Renal cortical epithelial cell (primary cell): ENCODE measurements at places on chromosomes 1 and 21. TPM values are rescaled to one million over a fixed set of nuclear protein-coding genes. Genes with fewer than 3 reads are reported as not detected.

DNA sequence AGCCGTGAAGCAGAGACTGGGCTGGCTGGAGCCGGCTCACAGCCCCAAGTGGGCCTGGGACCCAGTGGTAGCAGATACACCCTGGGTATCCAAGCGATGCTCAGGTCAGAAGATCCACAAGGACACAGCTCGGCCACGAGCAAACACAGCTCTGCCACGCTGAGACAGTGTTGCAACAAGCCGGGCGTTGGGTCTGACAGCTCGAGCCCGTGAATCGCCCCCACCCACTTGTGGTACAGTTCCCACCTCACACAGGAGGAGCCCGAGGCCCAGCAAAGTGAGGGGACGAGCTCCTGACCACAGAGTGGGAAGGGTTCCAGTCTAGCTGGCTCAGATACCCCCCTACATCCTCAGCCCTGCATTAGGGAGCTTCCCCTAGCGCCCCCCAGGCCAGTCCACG is 8.9 kb upstream of the PRKCZ start:
- DNase-seq = no peak

DNA sequence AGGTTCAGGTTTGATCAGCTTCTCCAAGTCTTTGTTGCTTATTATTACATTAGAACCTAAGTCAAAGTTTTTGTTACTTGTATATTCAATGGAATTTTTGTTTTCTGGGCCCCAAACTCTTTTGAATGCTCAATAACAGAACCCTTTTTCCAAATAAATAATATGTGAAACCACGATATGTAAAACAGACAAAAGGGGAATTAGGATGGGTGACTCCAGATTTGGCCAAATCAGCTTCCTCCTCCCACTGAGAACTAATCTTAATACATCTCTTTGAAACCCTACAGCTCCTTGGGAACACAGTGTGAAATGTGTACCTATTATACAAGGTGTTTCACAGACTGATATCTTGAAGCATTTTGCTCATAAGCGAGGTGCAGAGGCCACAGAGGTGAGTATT is 67.0 kb upstream of the TNFSF18 start:
- DNase-seq = no peak

DNA sequence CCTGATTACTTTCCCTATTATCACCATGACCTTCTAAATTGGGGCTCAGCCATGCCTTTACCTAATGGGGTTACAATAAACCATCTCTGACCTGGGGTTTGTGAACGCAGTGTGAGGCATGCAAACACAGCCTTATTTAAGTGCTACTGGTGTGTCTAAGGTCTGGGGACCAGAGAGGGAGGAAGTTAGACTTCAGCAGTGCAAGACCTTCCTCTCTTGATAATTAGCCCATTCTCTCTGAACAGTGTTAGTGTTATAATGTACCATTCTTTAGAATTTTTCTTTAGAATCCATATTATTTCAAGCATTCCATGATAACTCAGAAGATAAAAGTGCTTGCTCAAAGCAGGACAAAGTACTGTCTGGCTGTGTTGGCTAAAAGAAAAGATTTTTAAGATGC is 10.5 kb upstream of the LRRC8D start:
- DNase-seq = no peak

DNA sequence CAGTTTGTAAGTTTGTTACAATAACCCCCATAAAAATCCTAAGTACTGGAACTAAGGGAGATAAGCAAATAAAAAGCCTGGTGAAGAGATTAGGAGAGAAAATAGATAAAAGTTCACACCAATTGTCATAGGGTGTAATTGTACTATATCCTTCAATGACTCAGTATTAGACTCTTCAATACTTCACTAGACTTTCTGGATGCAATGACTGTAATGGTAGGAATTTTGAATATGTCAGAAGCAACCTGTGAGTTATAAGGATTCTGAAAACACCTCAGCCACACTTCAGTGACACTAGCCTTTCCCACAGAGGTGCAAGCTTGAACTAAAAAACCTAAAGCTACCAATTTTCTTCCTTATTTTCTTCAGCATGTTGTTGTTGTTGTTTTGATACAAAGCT is 147.9 kb downstream of the PTGER3 start:
- peak; percentile 31 for DNase-seq

ADORA1 gene
- 4.2 and 54.7 TPM in 2 replicates for total RNA-seq

GRCh38 chr1:33299461-33300155 is 21.3 kb downstream of the A3GALT2 start:
- no peak for DNase-seq

NMNAT2 gene
- total RNA-seq = 0.17 and 0.65 TPM in 2 replicates

DNA sequence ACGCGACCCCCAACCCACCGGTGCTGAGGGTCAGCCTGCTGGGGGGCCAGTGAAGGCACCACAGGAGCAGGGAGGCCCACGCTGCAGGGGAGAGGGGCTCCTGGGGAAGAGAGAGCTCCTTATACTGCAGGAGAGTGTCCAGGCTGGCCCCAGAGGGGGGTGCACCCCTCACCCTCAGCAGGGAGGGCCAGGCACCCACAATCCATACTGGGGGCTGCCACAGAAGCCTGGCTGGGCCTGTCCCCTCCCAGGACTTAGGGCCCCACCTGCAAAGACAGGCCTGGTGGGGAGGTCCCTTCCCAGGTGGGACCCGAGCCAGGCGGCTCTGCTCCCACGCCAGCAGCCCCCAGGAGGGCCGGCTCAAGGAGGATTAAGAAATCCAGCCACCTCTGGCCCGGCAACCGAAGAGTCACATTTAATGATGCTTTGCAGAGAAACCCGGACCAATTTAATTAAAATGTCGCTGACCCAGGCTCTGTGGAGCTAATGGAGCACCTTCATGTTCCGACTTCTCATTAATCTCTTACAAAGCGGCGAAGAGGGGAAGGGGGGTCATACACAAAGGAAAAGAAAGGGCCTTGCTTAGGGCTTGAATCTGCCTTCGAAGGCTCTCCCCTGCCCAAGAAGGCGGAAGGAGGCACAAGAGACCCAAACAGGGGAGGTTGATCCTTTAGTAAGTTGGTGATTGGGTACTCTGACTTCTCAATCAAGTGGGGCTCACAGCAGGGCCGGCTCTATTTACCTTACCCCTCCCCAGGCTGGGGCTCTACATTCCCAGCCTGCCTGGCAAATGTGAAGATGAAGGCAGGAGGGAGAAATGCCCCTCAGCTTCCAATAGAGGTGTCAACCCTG is 25.0 kb downstream of the WNT9A start:
- DNase-seq = no peak

EPB41 gene
- 18.8 and 22.5 TPM in 2 replicates for total RNA-seq

DNA sequence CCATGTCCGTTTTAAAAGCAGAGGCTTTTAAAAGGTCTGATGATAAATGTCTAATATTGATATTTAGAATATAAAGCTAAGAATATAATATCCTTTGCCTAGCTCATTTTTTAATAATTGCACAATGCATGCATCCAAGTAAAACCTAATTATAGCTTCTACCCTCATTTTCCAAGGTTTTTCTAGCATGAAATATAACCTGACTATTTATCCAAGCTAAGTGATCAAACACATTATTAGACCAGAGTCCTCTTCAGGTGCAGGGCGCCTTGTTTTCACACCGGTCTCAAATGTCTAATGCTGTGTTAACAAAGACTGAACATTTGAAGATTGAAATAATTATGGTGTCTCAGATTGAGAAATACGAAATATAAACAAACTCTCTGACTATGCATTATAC is 648.9 kb upstream of the CXADR start:
- DNase-seq = no peak

- no peak for DNase-seq
Observed at GRCh38 chr1:193185901-193186731, at the start of gene B3GALT2. B3GALT2 (minus strand) TSS chr1:193186613; CDS start chr1:193181562, 5,051 bp downstream.

- no peak for DNase-seq
Observed at GRCh38 chr1:17270891-17271765, 22.2 kb downstream of the PADI3 start.

SPRR2G gene
- not detected in 2 replicates for total RNA-seq

DNA sequence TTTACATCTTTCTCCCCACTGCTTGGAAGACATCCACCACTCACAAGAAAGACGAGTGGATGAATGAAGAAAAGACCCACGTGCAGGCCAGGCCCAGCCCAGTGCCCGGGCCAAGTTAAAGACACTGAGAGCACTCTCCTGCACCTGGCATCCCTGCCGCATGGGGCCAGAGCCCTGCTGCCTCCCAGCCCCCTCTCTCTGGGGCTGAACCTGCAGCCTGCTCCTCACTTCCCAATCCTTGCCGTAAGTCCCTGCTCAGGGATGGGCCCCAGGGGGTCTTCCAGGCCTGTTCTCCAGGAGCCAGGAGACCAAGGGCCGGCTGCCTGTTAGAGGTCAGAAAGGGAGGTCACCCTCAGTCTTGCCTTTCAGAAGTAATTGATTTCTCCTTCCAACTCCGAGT is 168.5 kb upstream of the ZC3H12A start:
- DNase-seq = no peak

DNA sequence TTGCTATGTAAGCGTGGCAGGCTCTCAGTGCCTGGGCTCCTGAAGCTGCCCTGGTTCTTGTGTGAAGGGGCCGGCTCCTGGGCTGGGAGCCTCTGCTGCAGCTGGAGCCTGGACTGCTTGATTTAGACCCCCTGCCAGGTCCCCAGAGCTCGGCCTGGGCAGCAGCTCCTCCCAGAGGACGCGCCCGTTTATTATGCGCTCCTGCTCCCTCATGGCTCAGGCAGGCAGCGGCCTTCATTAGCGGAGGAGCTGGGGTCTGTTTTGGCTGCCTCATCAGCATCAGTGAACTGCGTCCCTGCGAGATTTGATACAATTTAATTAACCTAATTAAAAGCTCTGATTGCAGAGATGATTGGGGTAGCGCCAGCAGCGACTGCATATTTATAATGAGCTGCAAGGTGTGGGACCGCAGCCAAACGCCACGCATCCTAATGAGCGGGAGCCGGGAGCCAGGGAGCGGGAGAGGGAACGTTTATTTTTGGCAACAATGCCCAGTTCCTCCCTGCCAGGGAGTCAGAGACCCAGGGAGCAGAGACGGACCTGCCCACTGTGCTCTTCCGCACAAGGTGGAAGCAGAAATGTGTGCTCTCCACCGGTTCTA is 16.6 kb downstream of the UTP11 start:
- no peak for DNase-seq

DMRTA2 gene
- total RNA-seq = 0.05 TPM in 1 of 2 replicates, not detected in the other

- DNase-seq = peak; percentile 48
Observed at GRCh38 chr1:43414634-43415223, 25.0 kb downstream of the SZT2 start.

ARHGEF19 gene
- 2.3 and 3.3 TPM in 2 replicates for total RNA-seq

VASH2 gene
- total RNA-seq = 0.35 TPM in 1 of 2 replicates, not detected in the other

IL23R gene
- total RNA-seq = not detected in 2 replicates

FMO5 gene
- total RNA-seq = 4.7 and 7.3 TPM in 2 replicates

S100A1 gene
- total RNA-seq = 9.7 and 13.9 TPM in 2 replicates

GPR161 gene
- total RNA-seq = 10.4 and 20.0 TPM in 2 replicates

NR5A2 gene
- total RNA-seq = 0.05 TPM in 1 of 2 replicates, not detected in the other

TMEM59 gene
- total RNA-seq = 227 and 426 TPM in 2 replicates

GRCh38 chr1:212182171-212182570 is 103.0 kb upstream of the PPP2R5A start:
- no peak for DNase-seq

PLCH2 gene
- 0.05 and 0.17 TPM in 2 replicates for total RNA-seq

DNA sequence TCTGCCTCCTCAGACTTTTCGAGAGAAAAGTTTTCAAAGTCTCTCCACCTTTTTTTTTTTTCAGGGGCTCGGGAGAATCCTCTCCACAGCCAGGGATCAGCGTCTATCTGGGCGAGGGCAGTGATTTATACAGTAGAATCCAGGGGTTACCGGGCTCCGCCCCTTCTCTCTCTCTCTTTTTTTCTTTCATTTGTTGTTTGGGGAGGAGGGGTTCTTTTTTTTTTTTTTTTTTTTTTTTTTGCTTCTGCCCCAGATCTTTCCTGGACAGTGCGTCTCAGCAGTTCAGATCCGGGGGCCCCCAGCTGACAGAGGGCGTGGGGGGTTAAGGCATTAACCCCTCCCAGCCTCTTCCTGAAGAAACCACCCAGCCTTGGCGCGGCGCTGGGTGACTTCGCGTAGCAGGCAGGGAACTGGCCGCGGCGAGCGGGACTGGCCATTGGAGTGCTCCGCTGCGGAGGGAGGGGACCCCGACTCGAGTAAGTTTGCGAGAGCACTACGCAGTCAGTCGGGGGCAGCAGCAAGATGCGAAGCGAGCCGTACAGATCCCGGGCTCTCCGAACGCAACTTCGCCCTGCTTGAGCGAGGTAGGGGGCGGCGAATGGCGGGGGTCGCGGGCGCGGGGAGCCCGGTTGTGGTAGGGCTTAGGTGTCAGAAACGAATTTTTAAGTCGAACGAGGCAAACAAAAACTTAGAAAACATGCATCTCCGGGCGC is at the start of gene S1PR1:
S1PR1 (plus strand) TSS at position 504 of the 713 bp plus-strand sequence. CDS start 1,966 bp downstream, outside the sequence.
- peak; percentile 14 for DNase-seq

MYCL gene
- 0.70 and 1.4 TPM in 2 replicates for total RNA-seq

PIGK gene
- 55.2 and 57.2 TPM in 2 replicates for total RNA-seq

S100A3 gene
- 5.2 and 36.8 TPM in 2 replicates for total RNA-seq

DNA sequence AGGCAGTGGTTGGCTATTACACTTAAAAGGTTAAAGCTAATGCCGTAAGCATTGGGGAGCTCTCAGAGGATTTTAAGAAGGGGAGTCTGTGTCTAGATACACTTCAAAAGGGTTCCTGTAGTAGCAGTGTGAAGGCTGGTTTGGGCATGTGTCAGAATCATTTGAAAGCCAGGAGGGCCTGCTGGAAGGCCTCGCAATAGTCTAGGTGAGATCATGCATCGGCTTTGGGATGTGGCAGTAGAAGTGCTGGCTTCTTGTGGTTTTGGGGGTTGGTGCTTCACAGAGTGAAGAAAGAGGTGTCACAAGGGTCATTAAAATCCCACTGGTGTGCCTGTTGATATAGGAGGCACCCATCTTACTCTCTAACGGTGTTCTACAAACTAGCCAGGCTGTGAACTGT is 85.7 kb downstream of the ST6GALNAC3 start:
- DNase-seq = no peak

DNA sequence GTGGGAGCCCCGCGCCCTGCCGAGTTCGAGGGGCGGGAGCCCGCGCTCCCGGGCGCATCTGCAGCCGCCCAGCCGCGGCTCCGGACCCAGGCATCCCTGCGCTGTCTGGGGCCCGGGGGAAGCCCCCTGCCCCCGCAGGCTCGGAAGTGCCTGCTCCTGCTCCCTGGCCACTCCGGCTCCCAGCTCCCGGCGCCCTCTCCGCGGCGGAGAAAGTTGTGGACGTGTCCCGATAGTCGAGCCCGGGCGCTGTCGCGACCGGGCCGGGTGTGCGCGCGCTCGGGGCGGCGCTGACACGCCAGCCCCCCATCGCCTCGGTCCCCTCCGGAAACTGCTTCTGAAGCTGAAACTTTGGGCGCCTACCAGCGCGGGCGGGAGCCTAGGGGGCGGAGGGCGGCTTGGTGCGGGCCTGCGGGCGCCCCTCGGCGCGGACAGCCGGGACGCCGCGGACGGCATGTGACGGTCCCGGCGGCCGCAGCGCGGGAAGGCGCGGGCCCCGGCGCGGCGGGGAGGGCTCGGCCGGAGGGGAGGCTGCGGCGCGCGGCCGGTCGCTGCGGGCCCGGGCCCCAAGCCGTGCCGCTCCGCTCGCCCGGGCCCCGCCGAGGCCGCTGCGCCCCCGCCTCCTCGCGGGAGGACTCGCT is 515 bp downstream of the MAN1C1 start:
- no peak for DNase-seq

DNA sequence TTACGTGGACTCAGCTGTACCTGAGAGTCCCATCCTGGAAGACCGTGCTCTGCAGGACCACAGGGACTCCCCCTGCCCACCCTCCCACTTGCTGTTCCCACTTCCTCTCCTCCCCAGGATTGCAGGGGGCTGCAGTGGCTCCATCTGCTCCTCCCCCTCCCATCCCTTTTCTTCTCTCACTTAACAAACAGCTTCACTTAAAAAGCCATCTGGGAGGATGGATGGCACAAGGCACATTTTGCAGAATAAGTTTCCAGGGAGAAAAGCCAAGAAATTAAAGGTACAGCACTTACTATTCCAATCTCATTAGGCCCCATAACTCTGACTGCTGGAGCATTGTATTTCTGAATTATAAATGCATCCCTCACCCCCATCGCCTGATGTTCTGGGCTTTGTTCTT is 458.7 kb downstream of the PTPRU start:
- no peak for DNase-seq

GRCh38 chr1:116372191-116372590 is 853 bp upstream of the ATP1A1 start:
- DNase-seq = no peak
